Activated CD8-positive, alpha-beta memory T cell treated with anti-CD3 and anti-CD28 coated beads for 4 hours (primary cell): ENCODE measurements at places on chromosomes 13 and 19.

DNA sequence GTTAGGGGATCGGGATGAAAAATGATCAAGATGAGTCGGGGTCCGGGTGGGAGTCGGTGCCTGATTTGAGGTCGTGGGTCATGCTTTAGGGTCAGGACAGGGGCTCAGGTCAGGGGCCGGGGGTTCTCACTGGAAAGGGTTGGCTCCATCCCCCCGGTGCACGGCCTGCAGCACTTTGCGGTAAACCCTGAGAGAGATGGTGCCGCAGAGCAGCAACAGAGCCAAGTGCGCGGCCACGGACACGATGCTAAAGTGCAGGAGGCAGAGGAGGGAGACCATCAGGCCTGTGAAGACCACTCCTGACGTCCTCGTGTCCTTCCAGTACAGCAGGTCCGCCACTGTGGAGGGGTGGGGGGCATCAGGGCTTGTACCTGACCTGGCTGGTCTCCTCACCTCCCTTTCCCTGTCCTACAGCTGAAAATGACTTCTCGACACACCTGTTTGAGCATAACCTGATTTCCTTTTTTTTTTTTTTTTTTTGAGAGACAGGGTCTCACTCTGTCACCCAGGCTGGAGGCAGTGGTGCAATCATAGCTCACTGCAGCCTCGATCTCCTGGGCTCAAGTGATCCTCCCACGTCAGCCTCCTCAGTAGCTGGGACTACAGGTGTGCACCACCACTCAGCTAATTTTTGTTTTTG, 7.5 kb downstream of the RTN2 start:
- DNase-seq, result no peak

DNA sequence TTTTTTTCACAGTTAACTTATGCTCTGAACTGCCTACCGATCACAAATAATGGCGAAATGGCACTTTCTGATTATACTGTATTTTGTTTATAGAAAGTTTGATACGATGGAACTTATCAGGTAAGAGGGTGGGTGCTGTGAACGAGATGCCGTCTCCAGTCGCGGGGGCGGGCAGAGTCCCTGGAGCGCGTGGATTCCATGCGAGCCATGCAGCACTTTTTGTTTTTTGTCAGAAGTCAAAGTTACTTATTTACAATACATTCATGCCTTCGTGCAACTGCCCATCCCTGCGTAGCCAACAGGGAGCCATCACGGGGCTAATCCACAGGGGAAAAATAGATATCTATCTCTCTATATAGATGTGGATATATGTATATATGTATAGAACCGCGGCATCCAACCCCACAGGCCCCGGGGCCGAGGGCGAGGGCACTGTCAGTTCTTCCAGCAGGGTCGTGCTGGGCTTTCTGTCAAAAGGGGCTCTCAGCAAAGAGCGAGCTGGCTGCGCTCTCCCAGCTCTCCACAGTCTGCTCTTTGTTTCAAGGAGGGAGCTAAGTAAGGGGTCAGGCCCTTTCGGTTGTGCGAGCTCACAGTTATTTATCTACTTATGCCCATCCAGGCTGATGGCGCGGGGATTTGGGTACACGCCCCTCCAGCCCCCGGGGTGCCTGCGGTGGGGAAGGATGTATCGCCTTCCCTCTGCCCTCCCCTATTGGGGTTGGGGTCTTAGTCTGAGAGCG, 3.4 kb downstream of the SLITRK1 start:
- DNase-seq, result no peak

GRCh38 chr13:108828086-108828815, 198.8 kb downstream of the MYO16 start:
- no peak for DNase-seq

DNA sequence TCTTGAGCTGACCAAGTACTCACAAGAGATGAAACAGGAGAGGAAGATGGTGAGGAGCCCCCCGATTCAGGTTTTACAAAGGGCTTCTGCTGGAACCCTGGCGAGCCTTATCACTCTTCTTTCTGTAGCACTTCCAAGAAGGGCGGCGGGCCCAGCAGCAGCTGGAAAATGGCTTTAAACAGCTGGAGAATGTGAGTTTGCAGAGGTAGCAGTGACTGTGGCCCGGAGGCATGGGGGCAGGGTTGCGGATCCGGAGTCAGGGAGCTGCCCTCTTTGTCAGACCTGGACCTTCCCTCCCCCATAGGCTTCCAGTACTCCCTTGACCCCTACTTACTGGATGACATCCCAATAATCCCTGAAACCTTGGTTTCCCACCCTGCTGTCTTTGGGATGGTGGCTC, 3.6 kb downstream of the TRIP10 start:
- no peak for DNase-seq

- DNase-seq, result no peak
These were observed 2.2 kb downstream of the PDE4C start for GRCh38 chr19:18223860-18224524.

GRCh38 chr13:44573790-44574465, 2.2 kb downstream of the TSC22D1 start:
- DNase-seq, result no peak

DNA sequence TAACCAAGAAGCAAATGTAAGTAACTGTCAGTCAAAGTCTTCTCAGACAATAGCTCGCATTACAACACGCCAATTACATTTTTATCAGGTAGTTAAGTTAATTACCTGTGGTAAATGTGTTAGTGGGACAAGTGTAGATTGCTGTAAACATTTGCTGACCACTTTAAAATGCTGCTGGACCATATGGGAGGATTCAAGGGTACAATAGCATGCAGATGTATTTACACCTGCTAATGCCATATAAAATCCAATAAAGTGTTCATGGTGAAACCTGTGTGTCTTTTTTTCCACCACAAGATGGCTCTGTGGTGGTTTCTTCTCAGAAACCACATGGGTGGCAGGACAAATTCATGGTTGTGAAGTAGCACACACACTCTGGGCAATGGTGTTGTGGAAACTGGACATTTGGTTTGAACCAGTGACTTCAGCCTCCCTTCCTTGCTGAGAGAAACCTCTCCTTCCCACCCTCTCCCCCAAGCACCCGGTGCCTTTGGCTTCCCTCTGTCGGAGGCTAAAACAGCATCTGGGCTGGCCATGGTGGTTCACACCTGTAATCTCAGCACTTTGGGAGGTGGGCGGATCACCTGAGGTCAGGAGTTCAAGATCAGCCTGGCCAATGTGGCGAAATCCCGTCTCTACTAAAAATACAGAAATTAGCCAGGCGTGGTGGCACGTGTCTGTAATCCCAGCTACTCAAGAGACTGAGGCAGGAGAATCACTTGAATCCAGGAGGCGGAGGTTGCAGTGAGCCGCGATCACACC, 18.1 kb upstream of the GTF3A start:
- no peak for DNase-seq

DNA sequence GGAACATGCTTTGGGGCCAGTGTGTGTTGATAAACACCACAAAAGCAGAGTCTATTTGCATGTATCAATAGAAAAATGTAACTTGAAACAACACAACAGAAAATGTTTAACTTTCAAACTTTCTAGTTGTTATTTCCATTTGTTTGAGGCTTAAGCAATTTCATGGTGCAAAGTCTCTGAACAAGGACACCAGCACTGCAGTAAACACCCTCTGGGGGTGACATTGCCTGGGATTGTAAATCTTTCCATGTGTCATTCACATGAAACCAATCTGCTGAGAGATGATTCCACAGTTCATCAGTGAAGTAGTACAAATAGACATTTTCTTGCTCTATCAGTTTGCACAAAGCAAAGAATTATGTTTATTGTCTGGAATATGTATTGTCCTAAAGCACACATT, 124.5 kb downstream of the ITGBL1 start:
- DNase-seq, result no peak

DNA sequence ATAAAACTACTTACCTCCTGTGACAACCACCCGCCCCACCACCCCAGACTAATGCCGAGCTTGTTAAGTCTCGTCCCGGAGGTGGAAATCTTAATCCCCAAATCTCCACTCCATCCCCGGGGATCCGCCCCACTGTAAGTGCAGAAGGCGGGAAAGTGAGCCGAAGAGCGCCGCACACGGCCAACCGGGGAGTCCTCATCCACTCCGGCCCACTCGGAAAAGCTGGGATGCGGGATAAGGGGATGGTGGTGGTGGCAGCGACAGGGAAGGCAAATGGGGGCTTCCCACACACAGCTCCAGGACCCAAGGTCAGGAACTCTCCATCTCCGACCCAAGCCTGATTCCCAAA, 621 bp downstream of the FBL start:
- no peak for DNase-seq

DNA sequence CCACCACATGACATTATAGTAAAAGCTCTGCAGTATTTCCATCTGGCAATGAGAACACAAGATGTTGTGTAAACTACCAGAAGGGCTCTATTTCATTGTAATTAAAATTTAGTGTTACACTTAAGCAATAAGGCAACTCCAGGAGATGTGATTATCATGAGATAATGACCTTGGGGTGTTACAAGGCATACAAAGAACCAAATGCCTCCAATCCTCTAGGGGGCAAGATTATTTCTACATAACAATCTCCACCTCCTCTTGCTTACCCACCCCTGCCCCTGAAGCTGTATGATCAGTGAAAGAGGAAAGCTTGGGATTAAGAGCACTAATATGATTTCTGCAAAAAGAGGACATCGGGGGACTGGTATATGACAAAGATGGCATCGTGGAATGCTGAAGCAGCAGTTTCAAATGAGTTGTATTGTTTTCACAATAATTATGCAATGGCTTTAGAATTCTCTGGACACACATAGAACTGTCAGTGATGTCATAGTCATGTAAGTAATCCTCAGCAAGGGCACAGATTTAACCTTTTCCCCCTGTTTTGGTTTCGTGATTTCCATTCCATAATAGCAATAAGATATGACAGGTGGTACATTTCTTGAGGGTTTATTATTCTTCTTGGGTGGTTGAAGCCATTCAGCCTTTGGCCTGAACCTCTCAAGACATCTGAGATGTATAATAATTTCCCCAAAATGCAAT, 295.3 kb downstream of the MZT1 start:
- no peak for DNase-seq

GRCh38 chr13:19153782-19154450, 27.7 kb downstream of the TUBA3C start:
- DNase-seq, result no peak

DNA sequence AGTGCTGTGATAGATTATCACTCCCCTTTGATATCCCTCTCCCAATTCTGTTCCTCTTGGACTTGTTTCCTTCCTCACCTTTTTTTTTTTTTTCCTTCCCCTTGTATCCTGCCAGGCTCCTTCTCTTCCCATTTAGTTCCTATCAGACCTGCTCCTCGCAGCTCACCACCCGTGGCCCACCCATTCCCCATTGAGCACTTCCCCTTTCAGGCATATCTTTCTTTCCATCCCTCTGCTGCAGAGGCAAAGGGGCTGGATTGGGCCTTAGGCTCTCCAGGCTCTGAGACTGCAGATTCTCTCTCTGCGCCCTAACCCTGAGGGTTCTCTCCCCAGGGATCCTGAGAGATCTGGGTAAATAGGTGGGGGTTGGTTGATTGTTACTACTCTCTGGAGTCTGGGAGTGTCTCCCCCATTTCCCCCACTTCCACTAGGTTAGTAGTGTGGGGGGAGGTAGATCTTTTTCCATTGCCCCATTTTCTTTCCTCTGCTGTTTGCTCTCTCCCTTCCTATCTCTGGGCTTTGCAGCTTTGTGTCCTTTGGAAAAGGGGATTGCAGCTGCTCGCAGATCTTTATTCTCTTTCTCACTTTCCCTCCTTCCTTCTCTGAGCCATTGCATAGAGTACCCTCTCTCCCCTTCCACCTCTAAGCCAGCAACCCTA, 2.3 kb downstream of the ARHGAP35 start:
- no peak for DNase-seq

GRCh38 chr13:113495494-113496210, 5.1 kb upstream of the DCUN1D2 start:
- DNase-seq, result no peak

DNA sequence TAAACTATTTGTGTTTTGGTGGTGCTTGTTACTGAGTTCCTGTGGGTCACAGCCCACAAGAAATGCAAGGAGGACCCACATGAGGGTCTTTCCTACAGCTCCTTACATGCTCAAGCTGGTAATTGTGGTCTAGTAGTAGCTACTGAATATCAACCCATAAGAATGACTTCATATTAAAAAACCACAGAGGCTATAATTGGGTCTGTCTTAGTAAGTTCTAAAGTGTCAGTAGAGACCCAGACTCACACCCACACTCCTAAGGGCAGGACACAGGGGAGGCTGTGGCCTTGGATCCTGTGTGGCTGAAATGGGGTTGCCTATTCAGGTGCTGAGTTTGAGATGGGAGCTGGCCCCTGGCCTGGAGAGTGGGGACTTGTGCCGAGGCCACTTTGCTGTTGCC, 19.6 kb downstream of the TFDP1 start:
- no peak for DNase-seq

- DNase-seq, result no peak
These were observed 27.0 kb downstream of the ARID3A start for GRCh38 chr19:952680-953444.

GRCh38 chr13:32038343-32038742, 6.8 kb downstream of the FRY start:
- DNase-seq, result no peak

DNA sequence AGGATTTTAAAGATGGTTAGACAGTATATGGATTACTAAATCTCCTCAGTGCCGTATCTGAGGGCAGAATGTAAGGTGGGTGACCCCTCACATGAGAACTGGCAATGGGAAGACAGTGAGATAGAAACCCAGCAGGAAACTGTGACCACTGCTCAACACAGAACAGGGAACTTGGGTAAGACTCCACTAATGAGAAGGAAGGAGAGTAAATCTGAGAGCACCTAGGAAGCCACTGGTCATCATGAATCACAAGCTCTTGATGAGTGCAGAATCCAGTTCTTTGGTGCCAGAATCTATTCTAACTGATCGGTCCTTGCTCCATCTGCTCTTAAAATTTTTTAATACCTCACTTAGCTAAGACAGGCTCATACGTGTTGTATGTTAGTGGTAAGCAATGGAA, 261.8 kb downstream of the KLF12 start:
- no peak for DNase-seq

DNA sequence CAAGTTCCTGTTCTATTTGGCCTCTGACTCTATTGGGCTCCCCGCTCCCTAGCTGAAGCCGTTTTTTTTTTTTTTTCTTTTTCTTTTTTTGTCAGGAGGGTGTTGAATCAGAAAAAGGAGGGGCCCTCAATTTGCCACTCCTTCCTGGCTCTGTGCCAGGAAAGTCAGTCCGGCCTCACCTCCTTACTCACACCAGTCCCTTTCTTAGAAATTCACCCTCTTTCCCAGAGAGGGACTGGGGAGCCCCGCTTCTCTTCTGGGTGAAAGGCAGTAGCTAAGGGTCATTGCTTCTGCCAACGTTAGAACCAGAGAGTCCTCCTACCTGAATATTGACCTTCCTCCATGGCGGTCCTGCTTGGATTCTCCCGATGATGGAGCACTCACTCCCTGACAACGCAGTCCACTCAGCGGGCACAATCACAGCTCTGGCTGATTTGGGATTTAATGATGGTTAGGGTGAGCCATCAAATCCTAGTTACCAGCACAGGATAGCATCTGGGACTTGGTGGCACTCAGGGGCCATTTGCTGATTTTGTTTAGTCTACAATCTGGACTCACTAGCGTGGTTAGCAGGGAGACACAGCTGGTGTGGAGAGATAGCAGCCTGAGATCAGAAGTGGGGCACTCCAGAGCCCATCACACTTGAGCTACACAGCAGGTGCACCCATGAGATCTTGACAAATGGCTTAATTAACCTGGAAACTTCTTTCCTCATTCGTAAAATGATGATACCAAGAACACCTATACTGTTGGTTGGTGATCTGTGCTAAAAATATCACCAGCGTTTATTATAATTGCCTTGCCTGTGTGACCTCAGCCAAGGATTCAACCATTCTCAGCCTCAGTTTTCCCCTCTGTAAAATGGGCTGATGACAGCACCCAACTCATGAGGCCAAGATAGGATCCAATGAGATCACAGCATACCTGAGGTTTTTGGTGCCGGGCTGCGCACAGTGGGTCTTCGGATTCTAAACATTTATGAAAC, 2.2 kb downstream of the FCER2 start:
- no peak for DNase-seq
